PC-9 (cell line): ENCODE measurements at places on chromosomes 12 and 14.

- no peaks in the 10 kb centered on the region for H3K36me3 ChIP-seq
- H3K4me1 ChIP-seq: no peaks in the 10 kb centered on the region
- H3K4me3 ChIP-seq: no peak overlapping the region
- DNase-seq: no peak
Observed at GRCh38 chr12:132604668-132605441, 5.5 kb downstream of the LRCOL1 start.

DNA sequence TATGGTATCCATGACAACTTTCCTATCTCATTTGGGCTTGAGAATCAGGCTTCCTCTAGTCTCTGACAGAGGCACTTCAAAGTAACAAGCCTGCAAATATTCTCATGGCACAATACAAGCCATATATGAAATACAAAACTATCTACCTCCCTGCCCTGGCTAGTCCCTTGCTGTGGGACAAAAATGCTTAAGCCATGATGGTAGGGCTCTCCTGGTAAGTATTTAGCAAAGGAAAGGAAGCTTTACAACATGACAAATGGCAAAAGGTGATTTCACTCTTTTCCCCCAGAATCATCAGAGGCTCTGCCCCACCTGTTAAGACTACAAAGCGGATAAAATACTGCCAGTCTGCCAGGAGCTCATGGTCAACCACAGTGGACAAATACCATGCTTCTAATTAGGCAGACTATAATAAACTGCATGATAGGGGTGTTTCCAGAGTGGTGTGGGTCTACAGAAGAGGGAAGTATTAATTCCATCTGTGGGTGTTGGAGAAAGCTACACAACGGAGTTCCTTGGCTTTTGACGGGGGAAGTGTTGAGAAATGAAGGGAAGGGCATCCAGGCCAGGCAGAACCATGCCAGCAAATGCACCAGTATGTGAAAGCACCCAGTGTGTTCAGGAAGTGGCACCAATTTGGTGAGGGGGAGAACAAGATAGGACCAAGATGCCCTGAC lies 92.9 kb downstream of the SPTSSA start:
- peak overlapping the region; percentile 61 for H3K27ac ChIP-seq
- peaks cover 60% of the 10 kb centered on the region for H3K4me1 ChIP-seq
- no peaks in the 10 kb centered on the region for H3K36me3 ChIP-seq
- no peaks in the 10 kb centered on the region for H3K27me3 ChIP-seq
- no peak for DNase-seq

DNA sequence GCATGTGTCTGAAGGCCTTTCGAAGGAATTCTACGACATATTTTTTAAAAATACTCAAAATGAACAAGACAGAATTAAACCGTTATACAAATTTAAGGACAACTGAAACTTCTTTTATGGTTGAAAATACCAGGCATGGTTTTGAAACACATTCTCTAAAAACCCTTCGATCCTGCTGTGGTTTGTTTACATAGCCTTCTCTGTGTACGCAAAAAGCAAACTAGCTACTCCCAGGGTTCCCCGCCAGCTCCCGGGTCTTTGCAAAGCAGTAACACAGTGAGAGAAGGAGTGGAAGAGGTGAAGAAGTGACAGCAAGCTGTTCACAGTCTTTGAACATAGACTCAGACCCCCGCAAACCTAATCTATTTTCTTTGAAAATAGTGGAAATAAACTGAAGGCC lies 2.2 kb upstream of the TC2N start:
- no peaks in the 10 kb centered on the region for H3K27me3 ChIP-seq
- H3K4me1 ChIP-seq: peaks cover 33% of the 10 kb centered on the region
- no peak overlapping the region for H3K27ac ChIP-seq
- no peaks in the 10 kb centered on the region for H3K36me3 ChIP-seq
- H3K4me3 ChIP-seq: no peak overlapping the region
- no peak for DNase-seq

DNA sequence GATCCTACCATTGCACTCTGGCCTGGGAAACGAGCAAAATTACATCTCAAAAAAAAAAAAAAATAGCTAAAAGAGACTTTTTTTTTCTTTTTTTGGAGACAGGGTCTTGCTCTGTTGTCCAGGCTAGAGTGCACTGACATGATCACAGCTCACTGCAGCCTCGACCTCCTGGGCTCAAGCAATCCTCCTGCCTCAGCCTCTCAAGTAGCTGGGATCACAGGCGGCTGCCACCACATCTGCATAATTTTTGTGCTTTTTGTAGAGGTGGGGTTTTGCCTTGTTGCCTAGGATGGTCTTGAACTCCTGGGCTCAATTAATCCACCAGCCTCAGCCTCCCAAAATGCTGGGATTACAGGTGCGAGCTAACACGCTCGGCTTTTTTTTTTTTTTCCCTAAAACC lies 11.3 kb downstream of the RALGAPA1 start:
- H3K4me3 ChIP-seq: no peak overlapping the region
- no peaks in the 10 kb centered on the region for H3K36me3 ChIP-seq
- H3K27ac ChIP-seq: no peak overlapping the region
- H3K4me1 ChIP-seq: no peaks in the 10 kb centered on the region

GRCh38 chr12:12683725-12684124 lies 12.3 kb downstream of the GPR19 start:
- no peaks in the 10 kb centered on the region for H3K27me3 ChIP-seq
- no peak overlapping the region for H3K4me3 ChIP-seq
- no peaks in the 10 kb centered on the region for H3K4me1 ChIP-seq

DNA sequence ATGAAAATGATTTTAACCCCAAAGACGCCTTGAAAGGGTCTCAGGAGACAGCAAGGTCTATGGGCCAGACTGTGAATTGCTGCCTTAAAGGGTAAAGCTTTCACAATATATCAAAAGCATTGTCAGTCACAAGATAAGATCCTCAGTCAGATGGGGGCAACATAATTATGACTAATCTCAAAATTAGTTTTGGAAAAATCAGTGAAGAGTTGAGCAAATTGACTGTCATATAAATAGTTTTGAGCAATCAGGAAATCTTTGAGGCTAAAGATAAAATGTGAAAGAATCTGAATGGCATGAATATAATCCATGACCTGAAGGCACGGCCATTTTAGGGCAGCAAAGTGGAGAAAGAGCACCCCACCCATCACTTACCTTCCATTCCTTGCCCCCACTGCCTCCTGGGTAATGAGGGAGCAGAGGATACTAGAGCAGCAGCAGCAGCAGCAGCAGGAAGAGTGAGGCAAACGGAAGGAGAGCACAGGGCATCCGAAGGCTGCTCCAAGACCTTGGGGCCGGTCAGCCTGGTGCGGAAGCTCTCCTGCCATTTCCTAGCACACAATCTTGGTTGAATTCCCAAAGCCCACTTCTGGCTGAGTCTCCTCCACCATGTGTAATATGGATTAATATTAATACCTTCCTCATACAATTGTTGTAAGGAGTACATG lies 7.0 kb downstream of the STON2 start:
- no peak overlapping the region for H3K4me3 ChIP-seq
- H3K27ac ChIP-seq: no peak overlapping the region
- no peaks in the 10 kb centered on the region for H3K4me1 ChIP-seq
- H3K36me3 ChIP-seq: no peaks in the 10 kb centered on the region
- no peaks in the 10 kb centered on the region for H3K27me3 ChIP-seq

DNA sequence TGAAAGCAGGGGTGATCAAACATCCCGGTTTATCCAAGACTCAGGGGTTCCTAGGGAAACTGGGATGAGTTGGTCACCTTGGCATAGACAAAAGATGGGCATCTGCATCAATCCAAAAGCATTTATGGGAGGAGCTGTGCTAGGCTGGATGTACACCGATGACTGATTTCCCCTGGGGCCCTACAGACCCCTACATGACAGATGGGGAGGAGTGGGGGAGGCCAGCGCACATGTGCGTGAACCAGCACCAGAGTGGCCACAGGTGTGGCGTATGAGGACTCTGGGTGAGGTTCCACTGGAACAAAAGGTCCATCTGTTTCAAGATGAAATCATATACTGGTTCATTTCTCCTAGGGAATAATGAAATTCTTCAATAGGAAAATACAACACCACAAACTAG lies 210.4 kb downstream of the ITPR2 start:
- no peak overlapping the region for H3K4me3 ChIP-seq
- H3K27me3 ChIP-seq: no peaks in the 10 kb centered on the region
- no peaks in the 10 kb centered on the region for H3K36me3 ChIP-seq
- peaks cover 5% of the 10 kb centered on the region; the same call in 1 of the 2 replicates for H3K4me1 ChIP-seq

DNA sequence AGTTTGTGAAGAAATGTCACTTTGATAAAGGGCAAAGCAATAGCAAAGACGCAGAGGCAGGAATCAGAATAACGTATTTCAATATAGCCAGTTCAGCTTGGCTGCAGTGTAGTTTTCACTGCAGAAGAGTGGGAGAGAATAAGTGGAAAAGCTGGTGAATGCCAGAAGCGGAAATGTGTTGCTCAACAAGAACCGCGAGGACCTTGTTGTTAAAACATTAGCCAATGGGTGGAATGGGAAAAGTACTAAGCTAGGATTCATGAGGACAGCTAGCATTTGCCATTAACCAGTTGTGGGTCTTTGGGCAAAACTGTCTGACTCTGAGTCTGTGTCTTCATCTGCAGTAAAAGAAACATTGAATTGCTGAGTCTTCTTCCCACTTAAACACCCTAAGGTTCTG lies 292.9 kb upstream of the GRIP1 start:
- no peak overlapping the region for H3K27ac ChIP-seq
- H3K4me1 ChIP-seq: no peaks in the 10 kb centered on the region
- DNase-seq: no peak

DNA sequence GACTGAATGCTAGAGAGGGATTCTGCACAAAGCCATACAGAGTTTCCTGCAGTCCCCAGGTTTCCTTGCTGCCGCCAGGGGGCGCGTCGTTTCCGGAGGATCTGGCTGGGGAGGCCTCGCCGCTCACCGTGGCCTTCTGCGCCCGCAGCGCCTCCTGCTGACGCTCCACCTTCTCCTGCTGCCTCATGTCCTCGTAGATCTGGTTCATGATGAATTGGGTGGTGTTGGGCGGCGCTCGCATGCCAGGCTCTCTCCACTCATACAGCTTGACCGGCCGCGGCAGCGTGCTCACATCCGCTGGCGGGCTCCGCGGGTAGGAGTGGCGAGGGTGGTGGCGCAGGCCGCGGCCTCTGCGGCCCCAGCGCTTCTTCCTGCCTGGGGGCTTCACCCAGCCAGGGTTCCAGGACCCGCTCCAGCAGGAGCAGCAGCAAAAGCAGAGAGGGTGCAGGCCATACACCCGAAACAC lies 987 bp downstream of the CCER1 start:
- no peaks in the 10 kb centered on the region for H3K27me3 ChIP-seq
- H3K36me3 ChIP-seq: no peaks in the 10 kb centered on the region
- no peak overlapping the region for H3K4me3 ChIP-seq
- H3K4me1 ChIP-seq: no peaks in the 10 kb centered on the region
- H3K27ac ChIP-seq: no peak overlapping the region
- DNase-seq: no peak

GRCh38 chr14:56294128-56294527 lies 175.9 kb downstream of the PELI2 start:
- H3K4me1 ChIP-seq: no peaks in the 10 kb centered on the region
- DNase-seq: no peak
- no peaks in the 10 kb centered on the region for H3K27me3 ChIP-seq
- no peak overlapping the region for H3K27ac ChIP-seq
- H3K4me3 ChIP-seq: no peak overlapping the region

GRCh38 chr12:89650239-89650638 lies 58.4 kb downstream of the ATP2B1 start:
- no peaks in the 10 kb centered on the region for H3K27me3 ChIP-seq
- no peaks in the 10 kb centered on the region for H3K4me1 ChIP-seq
- no peak for DNase-seq
- H3K27ac ChIP-seq: no peak overlapping the region
- H3K36me3 ChIP-seq: peaks cover 12% of the 10 kb centered on the region; the same call in 1 of the 2 replicates

DNA sequence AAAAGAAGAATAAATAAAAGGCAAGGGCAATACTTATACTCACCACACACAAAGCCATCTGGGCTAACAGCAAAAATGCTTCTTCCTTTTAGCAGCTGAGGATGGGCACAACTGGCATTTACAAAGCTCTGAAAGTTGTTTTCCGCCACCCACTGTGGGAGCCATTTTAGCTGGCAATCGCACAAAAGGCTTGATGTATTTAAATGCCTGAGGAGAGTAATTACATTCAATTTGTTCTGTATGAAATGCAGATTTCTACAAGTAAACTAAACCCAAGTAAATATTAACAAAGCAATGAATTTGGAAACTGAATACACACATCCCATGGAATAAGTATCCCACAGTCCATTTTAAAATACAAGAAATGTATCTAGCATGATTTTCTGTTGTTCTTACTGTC lies 37.5 kb downstream of the LRIG3 start:
- no peak for DNase-seq
- H3K27me3 ChIP-seq: no peaks in the 10 kb centered on the region
- H3K27ac ChIP-seq: no peak overlapping the region
- H3K4me3 ChIP-seq: no peak overlapping the region
- peaks cover 34% of the 10 kb centered on the region for H3K36me3 ChIP-seq

DNA sequence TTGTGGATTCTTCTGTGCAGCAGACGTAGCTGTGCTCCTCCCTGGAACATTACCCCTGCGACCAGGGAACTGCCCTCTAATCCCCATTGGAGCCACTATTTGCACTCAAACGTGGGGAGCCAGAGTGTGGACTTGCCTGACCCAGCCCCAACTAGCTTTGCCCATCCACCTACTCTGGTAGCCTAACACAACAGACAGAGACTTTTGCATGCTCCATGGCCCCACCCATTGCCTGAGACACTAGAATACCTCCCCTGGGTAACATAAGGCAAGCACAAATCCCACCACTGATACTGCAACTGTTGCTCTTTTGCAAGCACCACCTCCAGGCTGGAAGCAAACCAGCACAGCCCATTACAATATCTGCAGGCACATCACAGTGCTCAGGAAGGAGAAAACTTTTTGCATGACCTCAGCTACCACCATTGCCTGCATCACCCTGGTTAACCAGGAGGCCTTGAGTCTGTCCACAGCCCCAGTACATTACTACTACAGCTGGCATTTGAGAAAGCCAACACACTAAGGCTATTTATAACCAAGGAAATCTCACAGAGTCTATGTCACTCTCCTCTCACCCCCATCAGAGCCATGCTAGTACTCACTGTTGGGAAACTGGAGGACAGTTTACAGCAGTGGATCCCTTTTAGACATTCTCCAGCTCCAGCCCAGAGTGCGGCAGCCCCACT lies 15.0 kb downstream of the CEP128 start:
- no peaks in the 10 kb centered on the region for H3K27me3 ChIP-seq
- H3K4me1 ChIP-seq: peaks cover 10% of the 10 kb centered on the region; the same call in 1 of the 2 replicates
- no peaks in the 10 kb centered on the region for H3K36me3 ChIP-seq
- no peak for DNase-seq
- no peak overlapping the region for H3K27ac ChIP-seq

DNA sequence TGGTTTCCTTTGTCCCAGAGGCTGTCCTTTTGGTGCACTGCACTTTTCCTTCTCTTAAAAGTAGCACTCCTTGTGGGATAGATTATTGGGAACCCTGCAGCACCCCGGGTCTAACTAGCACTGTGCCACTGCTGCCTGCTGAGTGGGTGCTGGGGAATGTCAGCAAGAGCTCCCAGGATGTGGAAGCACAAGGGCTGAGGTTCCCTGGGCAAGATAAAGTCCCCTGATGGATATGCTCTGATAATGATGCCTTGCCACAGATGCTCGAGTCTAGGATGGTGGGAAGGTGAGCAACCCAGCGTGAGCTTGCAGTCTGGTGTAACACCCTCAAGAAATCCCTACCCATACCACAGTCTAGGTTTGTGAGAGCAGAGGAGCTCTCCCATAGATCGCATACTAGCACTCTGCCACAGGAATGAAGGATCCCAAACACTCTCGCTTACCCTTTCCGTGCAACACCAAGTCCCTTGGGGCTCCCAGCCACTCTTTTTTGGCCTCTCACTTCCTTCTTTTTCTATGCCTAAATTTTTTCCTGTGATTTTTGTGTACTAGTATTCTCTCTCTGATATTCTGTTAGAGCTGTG lies 32.6 kb downstream of the USP15 start:
- H3K27ac ChIP-seq: no peak overlapping the region
- peaks cover 17% of the 10 kb centered on the region; the same call in 1 of the 2 replicates for H3K36me3 ChIP-seq
- H3K27me3 ChIP-seq: no peaks in the 10 kb centered on the region
- H3K4me1 ChIP-seq: no peaks in the 10 kb centered on the region; the same call in 1 of the 2 replicates
- no peak for DNase-seq
- no peak overlapping the region for H3K4me3 ChIP-seq
